ENCODE measurements at places on chromosomes 1 and 21.
A peak's percentile ranks its signal among the peaks of the same experiment; 100 is the strongest.

DNA sequence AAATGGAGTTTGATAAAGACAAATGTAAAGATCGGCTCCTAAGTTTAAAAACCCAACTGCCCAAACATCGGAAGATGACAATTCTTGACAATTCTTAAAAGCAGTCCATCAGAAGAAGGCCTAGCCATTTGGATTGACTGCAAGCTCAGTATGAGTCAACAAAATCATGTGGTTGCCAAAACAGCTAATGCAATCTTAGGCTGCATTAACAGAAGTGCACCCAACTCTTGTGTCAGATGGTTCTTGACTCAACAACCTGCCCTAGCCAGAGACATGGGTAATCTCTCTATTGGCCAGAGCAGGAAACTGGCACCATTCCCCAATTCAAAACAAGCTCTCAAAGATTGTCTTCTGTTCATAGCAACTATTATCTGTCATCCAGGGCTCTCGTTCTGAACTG is 9.9 kb upstream of the NCF2 start:
- no peaks in the 10 kb centered on the region for H3K27me3 ChIP-seq
- no peak overlapping the region for H3K27ac ChIP-seq
- H3K4me1 ChIP-seq, result no peaks in the 10 kb centered on the region
- no peak overlapping the region for H3K4me3 ChIP-seq
- H3K36me3 ChIP-seq, result no peaks in the 10 kb centered on the region

GRCh38 chr1:70169018-70169839 is 36.1 kb downstream of the LRRC40 start:
- no peak overlapping the region for H3K27ac ChIP-seq
- H3K4me3 ChIP-seq, result no peak overlapping the region
- no peaks in the 10 kb centered on the region for H3K27me3 ChIP-seq
- no peaks in the 10 kb centered on the region for H3K4me1 ChIP-seq
- no peak for DNase-seq

GRCh38 chr1:15038232-15039016 is 115.1 kb upstream of the TMEM51 start:
- no peaks in the 10 kb centered on the region for H3K36me3 ChIP-seq
- no peak for DNase-seq
- H3K4me1 ChIP-seq, result no peaks in the 10 kb centered on the region
- no peak overlapping the region for H3K27ac ChIP-seq

DNA sequence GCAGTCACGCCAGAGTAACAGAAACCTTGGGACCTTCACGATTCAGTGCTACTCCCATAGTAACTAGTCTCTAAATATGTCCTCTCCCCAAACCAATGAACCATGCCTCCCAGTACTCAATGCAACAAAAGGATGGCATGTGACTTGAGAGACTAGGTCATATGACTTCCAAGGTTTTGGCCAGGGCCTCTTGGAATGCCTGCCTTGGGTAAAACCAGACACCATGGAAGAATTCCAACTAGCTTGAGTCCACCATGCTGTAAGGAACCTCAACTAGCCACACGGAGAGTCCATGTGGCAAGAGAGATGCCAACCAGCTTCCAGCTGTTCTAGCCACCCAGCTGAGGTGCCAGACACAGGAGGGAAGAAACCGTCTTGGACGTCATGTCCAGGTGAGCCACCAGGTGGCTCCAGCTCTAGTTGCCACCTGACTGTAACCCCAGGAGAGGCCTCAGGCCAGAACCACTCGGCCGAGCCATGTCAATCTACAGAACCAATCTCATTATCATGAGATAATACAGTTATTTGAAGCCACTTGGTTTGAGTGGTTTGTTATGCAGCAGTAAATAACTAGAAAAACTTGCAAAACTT is 115.0 kb downstream of the SYF2 start:
- no peaks in the 10 kb centered on the region for H3K36me3 ChIP-seq
- H3K4me3 ChIP-seq, result no peak overlapping the region
- H3K27me3 ChIP-seq, result no peaks in the 10 kb centered on the region
- H3K4me1 ChIP-seq, result no peaks in the 10 kb centered on the region

- no peaks in the 10 kb centered on the region for H3K4me1 ChIP-seq
- no peaks in the 10 kb centered on the region for H3K36me3 ChIP-seq
- H3K27me3 ChIP-seq, result no peaks in the 10 kb centered on the region
- H3K27ac ChIP-seq, result no peak overlapping the region
- no peak for DNase-seq
Measured at GRCh38 chr1:181674617-181675016, 191.3 kb downstream of the CACNA1E start.

GRCh38 chr1:18901952-18902522 is 318 bp downstream of the ALDH4A1 start:
- H3K4me3 ChIP-seq, result peak overlapping the region; percentile 66
- H3K36me3 ChIP-seq, result no peaks in the 10 kb centered on the region
- DNase-seq, result peak; percentile 33
- H3K4me1 ChIP-seq, result no peaks in the 10 kb centered on the region
- H3K27me3 ChIP-seq, result no peaks in the 10 kb centered on the region

- no peak for DNase-seq
- H3K4me3 ChIP-seq, result no peak overlapping the region
- no peak overlapping the region for H3K27ac ChIP-seq
- no peaks in the 10 kb centered on the region for H3K4me1 ChIP-seq
Measured at GRCh38 chr21:34822942-34823341, 154.1 kb downstream of the CLIC6 start.

DNA sequence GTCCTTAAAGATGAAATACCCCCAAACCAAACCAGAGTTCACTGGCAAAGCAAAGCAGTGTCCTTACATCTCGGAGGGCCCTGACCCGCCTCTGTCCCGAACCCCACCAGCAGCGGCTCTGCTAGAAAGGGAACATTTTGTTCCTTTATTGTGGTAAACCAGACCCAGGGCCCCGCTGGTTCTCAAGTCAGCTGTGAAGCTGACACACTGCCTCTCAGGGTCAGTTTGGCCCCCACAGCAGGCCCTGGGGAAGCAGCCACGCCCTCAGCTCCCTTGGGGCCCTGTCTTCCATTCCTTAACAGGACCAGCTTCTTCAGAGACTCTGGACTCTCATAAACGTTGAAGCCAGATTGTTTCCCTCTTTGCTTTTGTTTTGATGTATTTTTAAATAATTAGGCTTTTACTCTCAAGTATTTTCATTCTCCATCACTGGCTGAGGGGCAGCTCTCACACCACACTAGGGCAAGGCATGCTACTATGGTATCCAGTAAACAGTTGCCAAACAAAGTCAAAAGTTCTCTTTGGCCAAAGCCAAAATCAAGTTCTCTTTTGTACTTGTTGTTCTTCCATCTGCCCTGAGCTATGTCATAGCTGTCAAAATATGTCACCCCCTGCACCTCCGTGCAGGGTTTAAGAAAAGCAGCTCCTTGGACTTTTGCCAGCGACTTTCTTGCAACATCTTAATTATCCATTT is 61.1 kb upstream of the ANGPTL1 start:
- peak overlapping the region; percentile 77 for H3K27ac ChIP-seq
- DNase-seq, result peak; percentile 87
- no peaks in the 10 kb centered on the region for H3K27me3 ChIP-seq

GRCh38 chr1:50502147-50502546 is 78.9 kb upstream of the DMRTA2 start:
- no peaks in the 10 kb centered on the region for H3K36me3 ChIP-seq
- H3K4me3 ChIP-seq, result no peak overlapping the region
- H3K27ac ChIP-seq, result no peak overlapping the region
- H3K27me3 ChIP-seq, result no peaks in the 10 kb centered on the region
- no peak for DNase-seq

GRCh38 chr1:40981691-40982448 is 2.4 kb downstream of the CTPS1 start:
- H3K4me1 ChIP-seq, result peaks cover 35% of the 10 kb centered on the region
- peak; percentile 54 for DNase-seq
- H3K4me3 ChIP-seq, result no peak overlapping the region
- H3K36me3 ChIP-seq, result no peaks in the 10 kb centered on the region
- peak overlapping the region; percentile 96 for H3K27ac ChIP-seq

DNA sequence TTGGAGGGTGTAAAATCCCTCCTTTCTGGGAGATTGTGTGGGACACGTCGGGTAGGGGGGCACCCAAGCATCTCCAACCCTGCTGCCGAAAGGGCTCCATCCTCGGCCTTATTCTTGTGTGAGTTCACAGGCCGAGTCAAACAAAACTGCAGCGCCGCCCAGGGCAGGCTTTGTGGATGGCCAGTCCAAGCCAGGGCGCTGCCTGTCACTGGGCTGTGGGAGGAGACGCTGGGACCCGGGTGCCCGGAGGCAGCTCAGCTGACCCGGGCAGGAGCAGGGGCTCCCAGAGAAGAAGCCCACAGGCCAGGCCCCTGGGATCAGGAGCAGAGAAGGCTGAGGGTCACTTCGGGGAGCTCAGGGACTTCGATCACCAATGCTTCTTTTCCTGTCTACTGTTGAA is 31.8 kb upstream of the ARHGEF16 start:
- H3K4me3 ChIP-seq, result no peak overlapping the region

- H3K27me3 ChIP-seq, result no peaks in the 10 kb centered on the region
- H3K36me3 ChIP-seq, result no peaks in the 10 kb centered on the region
- no peak overlapping the region for H3K4me3 ChIP-seq
- no peaks in the 10 kb centered on the region for H3K4me1 ChIP-seq
Measured at GRCh38 chr21:25334046-25334730, 273.1 kb downstream of the MRPL39 start.

GRCh38 chr1:224193319-224193966 is 10.4 kb downstream of the DEGS1 start:
- no peak for DNase-seq
- no peaks in the 10 kb centered on the region for H3K36me3 ChIP-seq
- H3K27ac ChIP-seq, result no peak overlapping the region
- H3K4me3 ChIP-seq, result no peak overlapping the region
- no peaks in the 10 kb centered on the region for H3K27me3 ChIP-seq

GRCh38 chr21:37356706-37357105 is 9.9 kb upstream of the DYRK1A start:
- no peaks in the 10 kb centered on the region for H3K36me3 ChIP-seq
- no peaks in the 10 kb centered on the region for H3K27me3 ChIP-seq
- no peak overlapping the region for H3K4me3 ChIP-seq
- no peak for DNase-seq
- no peak overlapping the region for H3K27ac ChIP-seq
- no peaks in the 10 kb centered on the region for H3K4me1 ChIP-seq

GRCh38 chr21:17466166-17466565 is 46.7 kb upstream of the CXADR start:
- H3K4me3 ChIP-seq, result no peak overlapping the region
- no peak overlapping the region for H3K27ac ChIP-seq
- peaks cover 3% of the 10 kb centered on the region for H3K4me1 ChIP-seq
- no peaks in the 10 kb centered on the region for H3K36me3 ChIP-seq
- no peak for DNase-seq
- no peaks in the 10 kb centered on the region for H3K27me3 ChIP-seq

GRCh38 chr1:58780836-58781452 is 2.9 kb downstream of the JUN start:
- DNase-seq, result no peak
- H3K27me3 ChIP-seq, result no peaks in the 10 kb centered on the region
- H3K36me3 ChIP-seq, result no peaks in the 10 kb centered on the region
- H3K4me1 ChIP-seq, result peaks cover 13% of the 10 kb centered on the region
- peak overlapping the region; percentile 74 for H3K4me3 ChIP-seq

- no peaks in the 10 kb centered on the region for H3K36me3 ChIP-seq
- DNase-seq, result peak; percentile 93
- no peaks in the 10 kb centered on the region for H3K27me3 ChIP-seq
- H3K27ac ChIP-seq, result no peak overlapping the region
- H3K4me1 ChIP-seq, result peaks cover 8% of the 10 kb centered on the region
- no peak overlapping the region for H3K4me3 ChIP-seq
Measured at GRCh38 chr1:10960411-10961299, 51.8 kb upstream of the TARDBP start.

GRCh38 chr1:197778366-197778945 is 3.2 kb upstream of the DENND1B start:
- no peaks in the 10 kb centered on the region for H3K36me3 ChIP-seq
- H3K4me3 ChIP-seq, result no peak overlapping the region
- no peak overlapping the region for H3K27ac ChIP-seq
- H3K4me1 ChIP-seq, result peaks cover 5% of the 10 kb centered on the region

- H3K27ac ChIP-seq, result no peak overlapping the region
- H3K4me3 ChIP-seq, result no peak overlapping the region
- no peak for DNase-seq
- H3K27me3 ChIP-seq, result no peaks in the 10 kb centered on the region
- no peaks in the 10 kb centered on the region for H3K36me3 ChIP-seq
- no peaks in the 10 kb centered on the region for H3K4me1 ChIP-seq
Measured at GRCh38 chr1:234316937-234317336, 56.3 kb upstream of the COA6 start.

DNA sequence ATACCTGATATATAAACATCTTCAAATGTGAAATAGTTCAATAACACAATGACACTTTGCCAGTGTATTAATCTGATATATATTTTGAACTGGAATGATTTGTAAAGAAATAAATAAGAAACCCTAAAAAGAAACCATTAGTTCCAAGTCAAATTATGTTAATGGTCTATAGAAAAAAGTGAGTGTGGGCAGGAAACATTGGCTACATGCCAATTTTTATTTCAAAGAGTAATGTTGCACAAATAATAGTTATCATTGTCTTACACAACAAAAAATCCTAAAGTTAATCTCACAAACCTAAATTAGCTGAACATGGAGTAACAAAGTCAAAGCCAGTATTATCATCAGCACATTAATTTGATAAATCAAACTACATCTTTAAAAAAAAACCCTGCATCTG is 37.9 kb upstream of the BATF3 start:
- no peaks in the 10 kb centered on the region for H3K4me1 ChIP-seq
- no peak overlapping the region for H3K27ac ChIP-seq

- H3K27ac ChIP-seq, result no peak overlapping the region
- H3K36me3 ChIP-seq, result no peaks in the 10 kb centered on the region
- H3K4me3 ChIP-seq, result peak overlapping the region; percentile 63
- H3K27me3 ChIP-seq, result no peaks in the 10 kb centered on the region
- DNase-seq, result peak; percentile 32
Measured at GRCh38 chr1:233294913-233295236, 650 bp downstream of the PCNX2 start.

GRCh38 chr1:184520336-184520735 is 133.5 kb downstream of the C1orf21 start:
- H3K36me3 ChIP-seq, result no peaks in the 10 kb centered on the region
- no peaks in the 10 kb centered on the region for H3K4me1 ChIP-seq
- no peaks in the 10 kb centered on the region for H3K27me3 ChIP-seq
- no peak for DNase-seq

GRCh38 chr1:226816576-226816975 is 53.8 kb upstream of the PSEN2 start:
- H3K36me3 ChIP-seq, result no peaks in the 10 kb centered on the region
- H3K4me3 ChIP-seq, result no peak overlapping the region
- peaks cover 7% of the 10 kb centered on the region for H3K4me1 ChIP-seq

- H3K27me3 ChIP-seq, result no peaks in the 10 kb centered on the region
- H3K4me1 ChIP-seq, result no peaks in the 10 kb centered on the region
- no peaks in the 10 kb centered on the region for H3K36me3 ChIP-seq
- DNase-seq, result no peak
- H3K4me3 ChIP-seq, result no peak overlapping the region
- H3K27ac ChIP-seq, result no peak overlapping the region
Measured at GRCh38 chr1:162950187-162950586, 89.2 kb upstream of the CCDC190 start.

All from testis (tissue), 5 donors.